NCI-H146 (cell line): ENCODE measurements at places on chromosomes 5 and 9.

- DNase-seq: no peak
Measured at GRCh38 chr9:87685441-87685840, 40.5 kb upstream of the CTSL start.

DNA sequence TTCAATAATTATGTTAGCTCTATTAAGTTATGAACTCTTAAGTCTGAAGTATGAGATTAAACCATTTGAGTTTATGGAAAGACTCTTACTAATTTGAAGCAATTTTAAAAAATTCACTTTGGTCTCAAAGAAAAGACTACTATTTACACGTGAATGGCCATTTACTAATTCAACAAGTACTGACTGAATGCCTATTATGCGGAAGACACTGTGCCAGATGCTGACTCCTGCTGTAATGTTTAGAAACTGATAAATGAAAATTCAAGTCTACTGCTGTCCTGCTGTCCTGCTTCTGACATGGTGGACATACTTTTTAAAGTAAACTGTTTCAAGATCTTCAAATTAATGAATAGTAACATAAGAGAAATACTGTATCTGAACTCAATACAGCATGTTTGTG is 116.2 kb downstream of the MPDZ start:
- peak; percentile 87 for DNase-seq

- DNase-seq: no peak
Measured at GRCh38 chr9:15421532-15421931, 1.1 kb upstream of the SNAPC3 start.

DNA sequence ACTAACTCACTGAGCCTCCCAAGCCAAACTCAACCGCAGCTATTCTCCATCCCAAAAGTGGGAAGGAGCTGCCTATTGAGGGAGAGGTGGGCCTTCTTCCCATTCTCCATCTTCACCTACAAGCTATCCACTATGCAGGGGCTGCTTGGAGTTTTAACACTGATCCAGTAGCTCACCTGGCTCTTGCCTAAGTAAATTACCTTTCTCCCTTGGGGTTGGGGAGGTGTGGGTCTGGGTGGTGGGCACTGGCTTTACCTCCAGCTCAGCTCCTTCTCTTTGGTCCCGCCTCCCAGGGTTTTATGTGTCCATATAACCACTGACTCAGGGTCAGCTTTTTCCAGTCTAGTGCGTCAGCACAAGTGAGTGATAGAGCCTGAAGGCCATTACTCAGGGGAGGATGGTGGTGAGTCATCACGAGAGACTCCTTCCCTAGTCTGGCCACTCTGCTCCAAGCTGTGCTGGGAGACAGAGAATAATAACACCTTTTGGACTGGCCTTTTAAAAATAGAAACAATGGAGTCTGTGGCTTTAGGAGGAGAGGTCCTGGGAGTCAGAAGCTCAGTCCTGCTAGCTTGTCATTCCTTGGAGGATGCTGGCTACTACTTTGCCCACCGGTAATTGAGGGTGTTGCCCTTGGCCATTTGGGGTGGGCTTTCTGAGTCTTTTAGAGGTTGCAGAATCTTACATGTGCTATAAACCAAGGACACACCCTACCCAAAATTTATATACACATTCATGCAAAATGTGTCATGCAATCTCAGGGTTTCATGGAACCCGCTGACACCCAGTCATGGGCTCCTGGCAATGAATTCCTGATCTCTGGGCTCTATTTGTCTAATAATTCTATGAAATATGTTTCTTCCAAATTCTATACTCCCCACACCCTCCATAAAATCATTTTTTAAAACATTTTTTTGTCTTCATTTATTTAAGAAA is 35.6 kb upstream of the ATP6V1G1 start:
- no peak for DNase-seq

GRCh38 chr9:27589462-27589861 is 16.2 kb upstream of the C9orf72 start:
- no peak for DNase-seq

DNA sequence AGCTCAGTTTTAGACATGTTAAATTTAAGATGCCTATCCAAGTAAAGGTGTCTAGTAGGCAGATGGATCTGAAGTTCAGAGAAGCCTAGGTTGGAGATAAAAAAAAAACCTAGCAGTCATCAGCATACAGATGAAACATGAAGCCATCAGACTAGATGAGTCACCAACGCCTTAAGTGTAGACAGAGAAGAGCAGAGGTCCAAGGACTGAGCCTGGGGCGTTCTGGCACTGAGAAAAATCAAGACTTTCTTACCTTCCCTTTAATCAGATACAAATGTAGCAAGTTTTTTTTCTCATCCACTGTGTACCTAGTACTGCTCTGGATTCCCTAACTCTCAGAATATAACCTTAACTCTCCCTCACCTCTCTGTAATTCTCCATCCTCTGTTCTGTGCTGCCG is 97.3 kb downstream of the SIL1 start:
- peak; percentile 45 for DNase-seq

- peak; percentile 96 for DNase-seq
Measured at GRCh38 chr9:34637356-34638137, at the start of gene SIGMAR1. Gene SIGMAR1 (minus strand): TSS chr9:34637787. CDS start chr9:34637697, 90 bp downstream.

GRCh38 chr5:128213340-128213739 is 129.8 kb downstream of the SLC12A2 start:
- peak; percentile 66 for DNase-seq

DNA sequence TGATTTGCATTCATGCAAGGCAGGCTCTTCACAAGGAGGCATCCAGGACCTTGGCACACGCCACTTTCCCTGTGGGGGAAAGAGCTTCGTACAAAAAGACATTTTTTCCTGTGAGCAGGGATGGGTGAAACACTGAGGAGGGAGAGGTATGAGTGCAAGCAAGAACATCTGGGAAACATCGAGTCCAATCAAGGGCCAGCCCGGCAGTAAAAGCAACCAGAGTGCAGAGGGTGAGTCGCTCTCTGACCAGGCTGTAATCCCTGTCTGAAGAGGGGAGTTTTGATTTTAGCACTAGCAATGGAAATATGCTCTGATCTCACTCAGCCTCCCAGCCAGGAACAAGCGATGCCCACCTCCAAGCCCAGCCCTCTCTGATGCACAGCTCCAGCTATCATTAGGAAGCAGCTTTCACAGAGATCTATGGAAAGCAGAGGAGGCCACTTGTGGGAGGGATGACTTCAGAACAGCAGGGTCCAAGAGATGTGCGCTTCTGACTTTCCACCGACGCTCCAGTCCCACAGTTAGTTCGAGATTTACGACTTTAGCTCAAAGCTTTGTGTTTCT is 211.0 kb upstream of the ADAMTS16 start:
- DNase-seq: no peak

- DNase-seq: no peak
Measured at GRCh38 chr9:81245254-81245956, 443.9 kb downstream of the TLE1 start.

GRCh38 chr5:124239572-124239971 is 506.9 kb downstream of the ZNF608 start:
- no peak for DNase-seq

DNA sequence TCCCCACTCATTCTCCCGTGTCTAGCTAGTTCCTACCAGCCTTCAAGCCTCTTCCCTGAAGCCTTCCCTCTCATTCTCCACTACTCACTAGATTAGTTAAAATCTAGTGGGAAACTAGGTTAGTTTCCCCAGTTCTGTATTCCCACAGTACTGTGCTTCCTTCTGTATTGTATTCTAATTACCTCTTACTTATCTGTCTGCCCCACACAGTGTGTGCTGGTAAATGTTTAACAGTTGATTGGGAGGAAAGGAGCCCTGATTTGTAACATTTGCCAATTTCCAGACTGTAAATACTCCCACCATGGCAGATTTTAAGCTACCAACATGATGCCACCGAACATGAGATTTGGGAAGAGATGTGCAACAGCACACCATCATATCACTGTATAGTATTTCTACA is 8.3 kb downstream of the KLHL3 start:
- DNase-seq: no peak

DNA sequence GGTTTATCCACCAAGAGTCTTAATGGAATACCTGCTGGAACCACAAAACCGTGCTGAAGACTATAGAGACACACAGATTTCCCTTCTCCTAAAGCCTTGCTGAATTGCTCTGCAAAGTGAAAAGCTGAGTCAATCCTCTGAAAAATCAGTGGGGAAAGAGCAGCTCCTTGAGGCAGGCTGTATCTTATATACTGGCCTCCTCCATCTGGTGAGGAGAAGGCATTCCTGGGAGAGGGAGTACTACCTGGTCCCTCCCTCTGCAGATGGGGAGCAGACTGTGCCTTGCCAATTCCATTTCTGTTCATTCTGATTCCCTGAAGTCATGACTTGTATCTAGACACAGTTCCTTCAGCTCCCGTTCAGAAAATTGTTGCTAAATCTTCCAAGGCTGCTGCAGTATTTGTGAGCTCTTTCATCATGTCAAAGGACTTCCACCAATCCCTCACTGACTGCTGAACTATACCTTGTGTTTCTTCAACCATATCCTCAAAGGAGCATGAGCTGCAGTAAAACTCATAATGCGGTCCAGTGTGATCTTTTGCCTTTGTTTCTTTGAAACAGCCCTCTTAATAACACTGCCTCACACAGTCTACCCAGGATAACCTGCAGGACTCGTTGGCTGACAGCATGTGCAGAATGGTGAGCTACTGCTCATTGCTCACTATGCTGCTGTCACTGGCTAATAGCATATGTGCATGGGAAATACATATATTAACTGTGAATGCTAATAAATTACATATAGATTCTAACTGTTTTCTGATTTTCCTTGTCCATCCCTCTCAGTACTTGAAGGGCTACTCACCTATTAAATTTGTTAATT is 84.5 kb downstream of the FOXD1 start:
- no peak for DNase-seq

DNA sequence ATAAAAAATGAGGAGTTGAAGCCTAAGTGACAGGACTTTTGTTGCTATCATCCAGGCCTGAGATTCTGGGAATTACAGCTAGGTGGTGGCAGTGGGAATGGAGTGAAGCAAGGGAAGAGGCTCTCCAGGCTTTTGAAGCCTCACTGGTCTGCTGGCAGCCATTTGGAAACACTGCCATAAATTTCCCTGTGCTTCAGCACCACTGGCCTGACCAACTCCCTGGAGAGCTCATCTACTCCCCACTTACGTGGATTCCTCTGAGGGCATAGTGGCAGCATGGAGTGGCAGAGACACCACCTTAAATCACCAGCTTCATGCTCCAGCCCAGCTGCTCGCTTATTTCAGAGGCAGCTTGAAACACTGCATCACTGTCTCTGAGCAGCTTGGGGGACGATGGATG is 518.2 kb downstream of the TLR4 start:
- no peak for DNase-seq

GRCh38 chr5:107363768-107364167 is 307.0 kb downstream of the EFNA5 start:
- DNase-seq: no peak

- DNase-seq: no peak
Measured at GRCh38 chr5:31638345-31638744, 586 bp upstream of the PDZD2 start.

DNA sequence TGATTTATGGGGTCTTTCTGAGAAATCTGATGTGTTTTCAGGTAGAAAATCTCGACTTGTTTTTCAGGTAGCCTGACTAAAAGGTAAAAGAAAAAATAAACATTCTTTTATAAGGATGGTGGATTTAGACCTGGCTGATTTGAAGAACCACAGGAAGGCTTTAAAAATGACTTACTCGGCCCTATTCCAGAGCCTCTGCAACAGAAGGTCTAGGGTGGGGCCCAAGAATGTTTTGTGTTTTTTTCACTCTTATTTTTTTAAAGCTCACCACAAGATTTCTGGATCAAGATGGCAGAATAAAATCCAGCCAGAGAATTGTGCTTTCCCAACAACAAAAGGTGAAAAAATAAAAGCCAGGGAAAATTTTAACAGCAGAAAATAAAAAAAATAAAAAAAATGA is 59.1 kb downstream of the FNBP1 start:
- no peak for DNase-seq

- DNase-seq: no peak
Measured at GRCh38 chr9:13971415-13971814, 342.5 kb downstream of the NFIB start.

DNA sequence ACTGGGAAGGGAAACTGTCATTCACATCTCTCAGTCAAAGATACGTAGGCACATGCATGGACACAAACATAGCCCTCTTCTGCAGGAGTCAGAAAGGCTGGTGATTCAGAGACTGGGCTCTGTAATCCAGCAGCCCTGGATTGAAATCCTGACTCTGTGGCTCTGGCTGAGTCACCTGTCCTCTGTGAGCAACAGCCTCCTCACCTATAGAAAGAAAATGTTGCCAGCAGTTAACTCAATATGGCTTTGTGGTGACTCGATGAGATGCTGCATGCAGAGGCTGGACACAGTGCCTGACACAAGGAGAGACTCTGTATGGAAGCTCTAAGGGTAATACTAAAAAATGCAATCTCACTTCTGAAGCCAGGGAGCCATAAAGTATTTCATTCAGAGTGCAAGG is 23.9 kb upstream of the CDKN2AIPNL start:
- no peak for DNase-seq

DNA sequence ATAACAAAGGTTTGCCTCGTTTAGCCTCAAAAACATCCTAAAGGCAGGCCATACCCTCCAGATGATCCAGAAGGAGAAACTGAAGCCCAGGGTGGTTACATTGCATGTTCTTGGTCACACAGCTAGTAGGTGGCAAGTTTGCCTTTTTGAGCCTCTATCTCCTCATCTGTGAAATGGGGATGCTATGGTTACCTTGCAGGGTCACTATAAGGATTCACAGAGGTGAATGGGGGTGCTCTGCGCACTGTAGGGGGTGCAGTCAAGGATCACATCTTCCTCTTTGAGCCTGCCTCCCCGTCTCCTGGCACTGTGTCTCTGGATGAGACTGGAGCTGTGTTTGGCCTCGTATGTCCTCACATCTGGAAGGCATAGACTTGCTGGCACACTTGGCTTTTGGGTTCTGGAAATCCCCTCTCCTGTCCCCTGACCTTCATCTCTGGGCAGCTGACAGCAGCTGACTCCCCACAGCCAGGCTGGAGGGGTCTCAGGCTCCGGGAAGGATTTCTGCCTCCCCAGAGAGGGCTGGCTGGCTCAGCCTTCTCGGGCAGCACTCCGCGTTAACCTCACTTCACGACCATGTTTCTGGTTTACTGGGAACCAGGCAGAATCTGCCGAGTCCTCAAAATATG is 167.7 kb downstream of the RGS3 start:
- DNase-seq: no peak

GRCh38 chr9:113598883-113599282 is 135.4 kb downstream of the RGS3 start:
- no peak for DNase-seq

DNA sequence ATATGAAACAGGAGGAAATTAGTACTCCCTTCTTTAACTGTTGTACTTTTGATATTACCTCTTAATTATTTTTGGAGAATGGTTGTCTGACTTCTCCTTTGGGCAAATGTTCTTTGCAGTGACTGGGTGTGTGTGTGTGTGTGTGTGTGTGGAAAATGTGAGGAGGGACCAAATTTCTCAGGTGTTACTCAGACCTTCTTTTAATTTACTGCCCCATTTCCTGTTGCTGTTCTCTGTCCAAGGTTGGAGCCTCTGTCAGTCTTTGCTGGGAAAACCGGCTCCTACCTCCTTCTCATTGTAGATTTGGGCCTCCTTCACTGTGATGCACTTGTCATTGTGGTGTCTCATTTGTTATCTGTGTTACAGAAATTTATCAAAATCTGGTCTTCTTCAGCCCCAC is 68.4 kb downstream of the PBX3 start:
- DNase-seq: no peak
